Hematopoietic multipotent progenitor cell treated with erythropoietin and hydrocortisone succinate and interleukin-3 and kit ligand, for 4 days (in vitro differentiated cells): ENCODE measurements at places on chromosomes 3 and 15.
A peak's percentile ranks its signal among the peaks of the same experiment; 100 is the strongest.

GRCh38 chr3:14518893-14519292, 21.2 kb downstream of the GRIP2 start:
- no peak for DNase-seq

GRCh38 chr3:126545544-126545943, 13.2 kb downstream of the C3orf22 start:
- no peak for DNase-seq

DNA sequence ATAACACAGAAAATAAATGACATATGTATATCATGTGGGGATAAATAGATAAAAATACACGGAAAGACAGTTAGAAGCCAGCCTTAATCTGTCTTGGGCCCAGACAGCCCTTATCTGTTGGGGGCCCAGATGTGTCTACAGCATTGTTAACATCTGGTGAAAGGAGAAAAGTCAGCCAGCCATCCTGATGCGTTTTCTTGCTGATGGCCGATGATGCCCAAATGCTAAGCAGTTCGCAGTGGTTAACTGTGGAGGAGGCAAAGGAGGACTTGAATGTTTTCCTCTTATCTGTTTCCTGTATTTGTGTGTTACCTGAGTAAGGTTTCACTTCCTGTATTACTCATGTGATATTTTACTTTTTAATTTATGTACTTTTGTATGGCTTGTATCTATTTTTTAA, 46.2 kb downstream of the NOX5 start:
- DNase-seq, result peak; percentile 24

DNA sequence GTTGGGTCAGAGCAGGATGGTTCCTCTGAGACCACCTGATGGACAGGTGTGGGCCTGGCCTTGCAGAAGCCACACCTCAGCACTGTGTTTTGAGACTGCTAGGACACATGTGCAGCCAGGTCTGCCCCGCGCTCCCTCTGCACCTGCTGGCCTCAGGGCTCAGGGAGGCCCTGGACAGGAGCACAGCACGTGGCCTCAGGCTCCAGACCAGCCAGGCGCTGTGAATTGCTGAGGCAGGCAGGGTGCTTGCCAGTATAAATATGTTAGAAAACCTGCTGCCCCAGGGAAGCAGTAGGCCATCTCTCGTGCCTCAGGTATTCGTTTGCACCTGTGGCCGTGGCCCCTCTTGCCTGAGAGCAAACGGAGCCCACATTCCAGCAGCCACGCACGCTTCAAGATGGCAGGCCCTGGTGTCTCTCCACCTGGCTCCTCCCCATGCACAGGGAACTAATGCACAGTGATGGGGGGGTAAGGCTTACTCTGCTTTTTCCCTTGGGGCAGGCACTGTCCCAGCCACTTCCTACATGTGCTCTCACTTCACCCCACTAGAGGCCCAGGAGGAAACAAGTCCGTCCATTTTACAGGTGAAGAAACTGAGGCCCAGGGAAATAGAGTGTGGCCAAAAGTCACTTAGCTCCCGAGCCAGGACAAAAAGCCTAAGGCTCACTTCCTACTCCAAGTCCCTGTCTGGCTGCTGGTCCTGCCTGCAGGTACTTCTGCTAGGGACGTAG, 20.4 kb downstream of the SEC61A1 start:
- no peak for DNase-seq

DNA sequence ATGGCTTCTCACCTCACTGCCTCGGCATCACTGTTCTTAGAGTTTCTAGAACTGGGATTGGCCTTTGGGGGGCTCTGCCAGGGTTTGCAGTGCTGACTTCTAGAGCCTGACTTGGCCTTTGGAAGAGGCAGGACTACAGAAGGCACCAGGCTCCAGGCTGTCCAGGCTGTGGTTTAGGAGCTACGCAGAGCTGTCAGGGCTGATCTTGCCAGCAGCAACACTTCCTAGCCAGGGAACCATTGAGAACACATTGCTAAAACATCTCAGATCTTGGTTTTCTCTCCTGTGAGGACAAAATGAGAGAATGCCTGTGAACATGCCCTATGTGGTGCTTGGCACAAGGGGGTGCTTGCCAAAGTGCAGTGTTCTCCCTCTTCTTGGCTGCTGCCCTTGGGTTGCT, 34.6 kb upstream of the APEH start:
- DNase-seq, result no peak

GRCh38 chr3:137304313-137305056, 346.7 kb downstream of the IL20RB start:
- peak; percentile 2 for DNase-seq
